ENCODE measurements at places on chromosomes 2 and 18.

- DNase-seq: no peak
These were observed 57.8 kb upstream of the IGFBP2 start for GRCh38 chr2:216575465-216575864.

DNA sequence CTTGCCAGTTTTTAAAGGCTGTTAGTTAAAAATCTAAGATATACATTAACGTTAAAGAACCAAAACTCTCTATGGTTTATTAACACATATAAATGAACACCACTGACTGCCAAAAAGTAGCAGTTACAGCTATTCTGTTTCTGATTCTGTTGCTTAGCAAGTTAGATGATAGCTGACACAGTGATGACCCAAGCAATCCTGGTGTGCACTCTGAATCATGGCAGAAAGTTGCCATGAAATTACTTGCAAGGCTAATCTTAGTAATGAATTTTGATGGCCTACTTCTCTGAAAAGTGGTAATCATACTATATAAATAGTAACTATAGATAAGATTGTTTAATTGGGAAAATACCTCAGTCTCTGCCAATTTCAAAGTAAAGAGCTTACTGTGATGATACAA, 57.7 kb downstream of the ROCK2 start:
- DNase-seq: no peak

DNA sequence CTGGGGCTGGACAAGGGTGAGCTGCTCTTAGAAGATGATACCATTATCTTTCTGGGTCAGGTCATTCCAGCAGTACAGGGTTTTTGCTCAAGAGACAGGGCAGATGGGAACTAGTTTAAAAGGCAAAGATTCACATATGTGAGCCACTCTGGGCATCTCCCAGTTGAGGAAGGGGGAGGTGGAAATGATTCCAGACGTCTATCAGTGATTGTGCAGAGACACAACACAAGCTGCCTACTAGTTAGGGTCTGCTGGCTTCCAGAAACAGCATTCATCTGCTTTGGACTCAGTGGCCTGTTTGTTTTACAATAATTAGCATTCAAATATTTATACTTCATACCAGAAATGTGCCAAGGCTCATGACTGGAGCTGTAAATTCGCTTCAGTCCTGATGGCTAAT, 32.3 kb downstream of the ST6GAL2 start:
- no peak for DNase-seq

DNA sequence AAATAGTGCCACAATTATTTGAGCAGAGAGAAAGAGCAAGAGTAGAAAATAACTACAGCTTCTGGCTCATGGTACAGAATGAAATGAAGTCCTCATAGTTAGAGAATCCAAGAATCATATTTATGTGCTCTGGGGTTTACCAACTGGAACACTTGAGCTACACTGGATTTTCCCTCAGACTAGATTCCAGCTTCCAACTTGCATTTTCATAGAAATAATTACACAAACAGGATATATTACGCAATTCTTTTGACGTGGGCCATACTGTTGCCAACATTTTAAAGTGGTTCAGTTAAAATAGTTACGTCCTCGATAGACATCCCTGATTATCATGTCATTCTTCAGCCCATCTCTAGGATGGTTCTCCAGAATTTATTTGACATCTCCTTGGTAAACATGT, 129.2 kb downstream of the ETAA1 start:
- no peak for DNase-seq

DNA sequence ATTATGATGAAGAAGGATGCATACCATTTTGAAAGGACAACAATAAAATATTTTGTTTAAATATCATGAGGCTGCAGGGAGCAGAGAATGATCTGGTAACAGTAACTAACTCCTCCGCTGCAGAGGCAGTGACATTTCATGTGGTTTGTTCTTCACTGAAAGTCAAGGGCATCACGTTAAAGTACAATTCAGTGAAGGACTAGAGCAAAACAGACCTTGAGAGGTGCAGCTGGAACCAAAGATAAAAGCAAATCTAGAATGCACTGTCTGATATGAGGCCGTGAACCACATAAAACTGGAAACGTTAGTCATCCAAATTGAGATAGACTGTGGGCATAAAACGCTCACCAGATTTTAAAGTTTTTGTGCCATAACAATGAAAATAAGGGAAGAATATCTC, 522.9 kb upstream of the TNP1 start:
- no peak for DNase-seq
